Caki2 (cell line): ENCODE measurements at places on chromosomes 3 and 15.

DNA sequence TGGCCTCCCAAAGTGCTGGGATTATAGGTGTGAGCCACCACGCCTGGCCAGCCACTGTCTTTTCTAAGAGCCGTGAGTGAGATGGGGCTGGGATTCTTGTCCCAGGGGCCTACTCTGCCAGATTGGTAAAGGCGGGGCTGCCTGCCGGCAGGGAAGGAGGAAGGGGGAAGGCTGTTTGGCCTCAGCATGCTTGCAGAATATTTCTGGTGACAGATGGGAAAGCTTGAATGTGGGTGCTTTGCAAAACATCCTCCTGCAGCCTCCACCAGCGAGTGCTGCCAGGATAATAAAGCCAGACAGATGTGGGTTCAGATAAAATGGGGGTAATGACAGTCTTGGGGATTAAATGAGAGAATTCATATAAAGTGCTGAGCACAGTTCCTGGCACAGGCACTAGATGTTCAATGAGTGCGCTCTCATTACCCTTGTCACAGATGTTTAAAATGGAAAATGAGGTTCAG, 19.8 kb upstream of the ACOX2 start:
- DNase-seq = no peak

GRCh38 chr3:138732456-138732855, 102.3 kb downstream of the PIK3CB start:
- DNase-seq = no peak

DNA sequence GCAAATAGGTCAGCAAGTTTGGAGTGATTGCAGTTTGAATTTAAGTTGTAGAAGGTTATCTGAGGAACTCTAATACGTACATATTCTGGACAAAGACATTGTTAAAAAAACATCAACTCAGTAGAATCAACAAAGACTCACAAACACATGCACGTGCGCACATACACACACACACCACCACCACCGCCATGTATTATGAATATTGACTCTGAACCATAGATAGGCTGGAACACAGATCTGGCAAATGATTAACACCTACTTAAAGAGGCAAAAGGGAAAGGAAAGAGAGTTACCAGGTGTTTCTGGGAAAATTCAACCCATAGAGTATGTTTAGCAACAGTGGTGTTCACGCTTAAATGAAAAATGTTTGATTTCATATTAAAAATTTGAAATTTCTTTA, 334.2 kb upstream of the ALCAM start:
- DNase-seq = no peak

DNA sequence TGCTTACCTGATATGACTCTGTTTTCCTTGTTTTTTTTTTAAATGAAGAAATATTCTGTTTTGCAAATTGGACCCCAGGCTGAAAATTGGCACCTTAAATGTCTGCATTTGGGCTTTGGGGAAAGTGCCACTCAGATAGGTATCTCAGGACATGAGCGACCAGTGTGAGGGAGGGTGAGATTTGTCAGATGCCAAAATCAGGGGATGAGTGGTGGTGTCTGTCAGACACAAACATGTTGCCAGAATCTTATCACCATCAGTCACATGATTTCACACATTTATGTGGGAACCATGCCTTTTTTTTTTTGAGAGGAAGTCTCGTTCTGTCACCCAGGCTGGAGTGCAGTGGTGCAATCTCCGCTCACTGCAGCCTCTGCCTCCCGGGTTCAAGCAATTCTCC, 75.6 kb upstream of the OSBPL11 start:
- DNase-seq = no peak

DNA sequence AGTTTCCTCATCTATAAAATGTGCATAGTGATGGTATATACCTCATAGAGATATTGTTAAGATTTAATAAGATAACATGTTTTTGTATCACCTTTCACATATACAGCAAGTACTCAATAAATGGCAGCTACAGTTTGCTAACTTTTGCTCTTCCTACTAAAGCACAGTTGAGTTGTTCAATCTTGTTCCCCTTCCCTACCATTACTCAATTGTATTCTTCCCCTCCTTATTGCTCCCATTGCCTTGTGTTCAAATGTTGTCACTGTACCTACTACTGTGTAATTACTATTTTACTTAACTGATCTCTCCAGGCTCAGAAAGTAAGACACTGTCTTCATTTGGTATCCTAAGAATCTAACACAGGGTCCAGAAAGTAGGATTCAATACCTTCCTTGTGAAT, 5.5 kb downstream of the CD47 start:
- no peak for DNase-seq

DNA sequence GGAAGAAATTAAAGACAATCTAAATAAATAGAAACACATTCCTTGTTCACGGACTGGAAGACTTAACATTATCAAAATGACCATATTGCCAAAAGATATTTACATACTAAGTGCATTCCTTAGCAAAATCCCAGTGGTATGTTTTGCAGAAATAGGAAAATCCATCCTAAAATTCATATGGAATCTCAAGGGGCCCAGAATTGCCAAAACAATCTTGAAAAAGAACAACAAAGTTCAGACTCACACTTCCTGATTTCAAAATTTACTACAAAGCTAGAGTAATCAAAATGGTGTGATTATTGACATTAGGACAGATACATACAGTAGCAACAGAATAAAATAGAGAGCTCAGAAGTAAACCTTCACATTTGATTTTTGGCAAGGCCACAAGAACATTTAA, 515.5 kb downstream of the OCA2 start:
- DNase-seq = no peak

DNA sequence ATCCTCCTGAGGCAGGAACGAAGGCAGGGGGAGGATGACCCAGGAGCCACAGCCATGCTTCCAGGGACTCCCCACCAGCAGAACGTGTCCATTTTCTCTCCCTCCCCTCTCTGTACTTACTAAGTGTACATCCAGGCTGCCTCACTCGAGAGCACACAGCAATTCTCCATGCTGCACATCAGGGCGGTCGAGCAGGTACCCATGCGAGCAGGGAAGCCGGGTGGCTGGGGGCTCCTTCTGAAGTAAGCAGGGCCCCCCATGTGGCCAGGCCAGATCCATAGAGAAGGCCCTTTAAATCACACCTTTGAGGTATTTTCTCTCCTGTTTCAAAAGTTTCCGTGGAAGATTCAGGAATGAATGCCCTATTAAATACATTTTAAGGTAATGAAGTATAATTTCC, 41.2 kb upstream of the SLC6A11 start:
- DNase-seq = no peak

DNA sequence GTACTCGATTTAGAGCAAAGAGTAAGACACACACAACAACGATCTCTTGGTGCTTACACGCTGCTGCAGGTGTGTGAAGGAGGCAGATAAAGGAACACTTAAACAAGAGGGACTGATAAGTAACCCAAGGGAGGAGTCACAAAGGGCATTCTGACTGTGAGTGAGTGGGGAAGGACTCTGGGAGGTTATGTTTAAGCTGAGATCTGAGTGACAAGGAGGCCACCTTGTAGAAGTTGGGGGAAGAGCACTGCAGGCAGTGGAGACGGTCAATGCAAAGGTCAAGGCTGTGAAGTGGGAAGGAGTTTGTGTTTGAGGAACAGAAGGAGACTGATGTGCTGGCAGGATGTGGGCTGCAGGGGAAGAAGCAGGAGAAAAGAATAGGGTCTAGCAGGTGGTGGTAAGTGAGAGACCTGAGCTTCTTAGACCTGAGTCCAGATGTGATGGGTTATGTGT, 63.1 kb downstream of the LPP start:
- no peak for DNase-seq

DNA sequence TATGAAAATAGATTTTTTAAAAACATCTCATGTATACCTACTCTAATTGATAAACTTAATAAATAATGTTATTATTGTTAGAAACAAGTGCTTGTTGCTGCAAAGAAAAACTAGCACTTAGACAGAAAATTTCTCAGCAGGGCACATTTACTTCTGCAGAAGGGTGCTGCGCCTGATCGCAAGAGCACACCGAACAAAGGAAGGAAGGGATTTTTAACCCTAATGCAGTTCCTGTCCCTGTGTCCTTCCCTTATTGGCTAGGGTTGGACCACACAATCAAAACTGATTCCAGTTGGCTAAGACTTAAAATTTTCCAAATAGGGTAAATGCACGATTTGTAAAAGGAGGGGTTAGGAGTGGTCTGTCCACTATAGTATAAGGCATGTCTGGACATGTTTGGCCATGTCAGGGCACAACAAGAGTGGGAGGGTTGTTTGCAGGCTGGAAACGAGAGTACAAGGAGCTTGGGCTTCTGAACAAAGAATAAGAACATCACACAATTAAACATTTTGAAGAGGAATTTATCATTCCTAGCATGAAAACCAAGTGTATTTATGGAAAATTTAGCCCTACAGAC, 4.7 kb downstream of the DTWD1 start:
- no peak for DNase-seq

DNA sequence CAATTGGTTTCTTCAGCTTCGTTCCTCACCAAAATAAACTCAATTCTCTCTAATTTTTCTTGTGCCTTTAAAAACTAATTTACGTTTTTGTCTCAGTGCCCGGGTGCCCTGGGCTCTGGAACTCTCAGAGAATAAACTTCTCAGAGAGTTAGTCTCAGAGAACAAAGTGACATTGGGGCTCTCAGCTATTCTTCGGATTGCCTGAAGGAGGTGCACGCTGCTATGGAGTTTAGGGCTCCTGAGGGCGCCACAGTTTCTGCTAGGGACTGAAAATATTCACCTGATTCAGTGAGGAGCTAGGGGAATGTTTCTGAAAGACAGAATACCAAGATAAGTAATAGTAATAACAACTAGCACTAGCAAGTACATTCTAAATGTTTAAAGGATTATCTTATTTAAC, 22.7 kb downstream of the ZIC4 start:
- DNase-seq = no peak

- no peak for DNase-seq
Measured at GRCh38 chr3:14133876-14134275, 9.0 kb downstream of the TMEM43 start.

DNA sequence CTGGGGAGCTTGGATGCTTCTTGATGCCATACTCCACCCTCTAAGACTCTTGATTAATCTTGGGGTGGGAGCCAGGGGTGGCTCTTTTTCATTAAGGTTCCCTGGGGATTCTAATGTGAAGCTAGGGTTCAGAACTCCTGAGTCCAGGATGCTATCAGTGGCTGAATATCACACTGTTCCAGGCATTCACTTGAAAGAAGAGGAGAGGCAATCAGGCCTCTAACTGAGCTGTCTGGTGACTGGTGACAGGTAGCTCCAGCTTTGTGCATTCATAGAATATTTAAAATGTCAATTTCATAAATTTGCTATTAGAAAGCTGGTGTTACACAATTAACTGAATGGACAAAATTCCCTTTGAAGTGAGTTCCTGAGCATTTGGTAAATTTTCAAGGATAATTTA, 139.0 kb downstream of the CHDH start:
- DNase-seq = no peak

- DNase-seq = no peak
Measured at GRCh38 chr3:151322511-151322910, 5.9 kb upstream of the GPR87 start.

GRCh38 chr3:37981348-37981664, 9.3 kb upstream of the VILL start:
- no peak for DNase-seq

DNA sequence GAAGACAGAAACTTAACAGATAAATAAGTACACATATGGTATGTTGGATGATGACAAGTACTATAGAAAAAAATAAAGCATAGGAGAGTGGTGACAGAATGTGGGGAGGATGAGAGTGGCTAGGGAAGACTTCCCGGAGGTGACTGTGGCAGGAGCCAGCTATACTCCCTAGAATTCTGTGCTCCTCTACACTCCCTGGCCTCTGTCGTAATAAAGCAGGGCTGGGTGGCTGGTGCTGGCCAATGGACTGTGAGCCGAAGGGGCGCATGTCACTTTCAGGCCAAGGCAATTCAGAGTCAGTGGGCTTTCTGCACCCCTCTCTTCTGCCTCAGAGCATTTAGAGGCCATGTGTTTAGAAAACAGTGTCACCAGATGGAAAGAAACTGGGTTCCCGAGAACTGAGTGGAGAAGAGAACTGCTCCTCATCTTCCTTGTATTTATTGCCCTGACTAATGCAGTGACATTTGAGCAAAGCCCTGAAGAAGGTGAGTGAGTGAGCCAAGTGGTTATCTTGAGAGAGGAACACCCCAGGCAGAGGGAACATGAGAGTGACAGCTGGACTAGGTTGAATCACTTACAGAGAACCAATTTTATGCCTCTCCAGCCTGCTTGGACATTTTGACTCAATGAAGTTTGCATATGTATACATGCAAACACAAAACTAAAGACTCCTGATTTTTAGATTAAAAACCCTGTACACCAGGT, 5.2 kb upstream of the VPS8 start:
- DNase-seq = no peak

GRCh38 chr3:184746131-184747120, 34.6 kb upstream of the MAGEF1 start:
- DNase-seq = no peak

DNA sequence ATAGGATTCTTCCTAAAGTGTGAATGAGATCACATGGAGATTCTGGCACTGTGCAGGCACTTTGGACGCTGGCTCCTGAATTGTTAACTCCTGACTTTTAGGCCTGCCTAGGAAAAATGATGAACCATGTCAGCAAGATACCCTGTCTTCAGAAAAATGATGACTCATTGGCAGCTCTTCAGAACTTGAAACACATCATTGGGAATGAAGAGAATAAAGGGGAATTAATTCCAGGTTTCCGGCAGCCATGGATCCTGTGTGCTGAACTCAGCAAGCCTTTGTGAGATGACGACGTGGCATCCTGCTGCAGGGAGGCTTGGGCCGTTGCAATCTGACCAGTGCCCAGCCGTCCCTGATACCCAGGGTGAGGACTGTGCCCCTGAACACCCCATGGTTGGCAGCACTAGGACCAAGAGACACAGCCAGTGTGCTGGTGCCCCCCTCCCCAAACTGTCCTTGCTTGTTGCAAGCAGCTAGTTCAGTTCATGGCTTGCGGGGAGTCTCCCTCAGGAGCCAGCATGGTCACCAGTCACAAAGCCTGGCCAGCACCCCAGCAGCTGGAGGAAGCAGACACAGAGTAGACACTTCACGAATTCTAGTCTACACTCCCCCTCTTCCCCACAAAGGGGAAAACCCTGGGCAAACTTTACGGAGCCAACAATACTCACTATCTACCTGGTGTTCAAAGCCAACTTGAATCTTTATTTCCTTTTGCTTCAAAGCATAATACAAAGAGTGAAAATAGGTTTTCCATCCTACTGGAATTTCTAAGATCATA, 7.8 kb upstream of the LIPC start:
- DNase-seq = no peak

DNA sequence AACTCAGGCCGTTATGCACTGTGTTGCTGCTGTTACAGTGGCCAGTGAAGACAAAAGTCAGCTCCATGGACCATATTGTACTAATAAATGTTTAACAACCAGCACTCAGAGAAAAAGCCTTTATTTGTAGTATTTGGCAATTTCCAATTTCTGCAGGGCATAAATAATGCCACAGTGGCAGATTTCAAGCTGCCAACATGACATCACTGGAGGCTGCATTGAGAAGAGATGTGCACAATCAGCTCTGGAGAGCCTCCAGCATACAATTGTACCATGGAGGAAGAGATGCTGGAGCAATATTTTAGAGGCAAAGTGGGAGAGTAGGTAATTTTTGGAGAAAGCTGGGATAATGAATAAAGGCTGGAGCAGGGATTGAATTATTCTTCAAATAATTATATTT, 9.7 kb upstream of the ALCAM start:
- DNase-seq = no peak

- DNase-seq = peak; percentile 23
Measured at GRCh38 chr3:46585799-46586693, 19.9 kb upstream of the LRRC2 start.
